Stimulated activated CD4-positive, alpha-beta T cell treated with anti-CD3 and anti-CD28 coated beads, Interleukin-4, amount 100 ng/mL, for 24 hours (primary cell): ENCODE measurements at places on chromosomes 5 and 9.
A peak's percentile ranks its signal among the peaks of the same experiment; 100 is the strongest.

DNA sequence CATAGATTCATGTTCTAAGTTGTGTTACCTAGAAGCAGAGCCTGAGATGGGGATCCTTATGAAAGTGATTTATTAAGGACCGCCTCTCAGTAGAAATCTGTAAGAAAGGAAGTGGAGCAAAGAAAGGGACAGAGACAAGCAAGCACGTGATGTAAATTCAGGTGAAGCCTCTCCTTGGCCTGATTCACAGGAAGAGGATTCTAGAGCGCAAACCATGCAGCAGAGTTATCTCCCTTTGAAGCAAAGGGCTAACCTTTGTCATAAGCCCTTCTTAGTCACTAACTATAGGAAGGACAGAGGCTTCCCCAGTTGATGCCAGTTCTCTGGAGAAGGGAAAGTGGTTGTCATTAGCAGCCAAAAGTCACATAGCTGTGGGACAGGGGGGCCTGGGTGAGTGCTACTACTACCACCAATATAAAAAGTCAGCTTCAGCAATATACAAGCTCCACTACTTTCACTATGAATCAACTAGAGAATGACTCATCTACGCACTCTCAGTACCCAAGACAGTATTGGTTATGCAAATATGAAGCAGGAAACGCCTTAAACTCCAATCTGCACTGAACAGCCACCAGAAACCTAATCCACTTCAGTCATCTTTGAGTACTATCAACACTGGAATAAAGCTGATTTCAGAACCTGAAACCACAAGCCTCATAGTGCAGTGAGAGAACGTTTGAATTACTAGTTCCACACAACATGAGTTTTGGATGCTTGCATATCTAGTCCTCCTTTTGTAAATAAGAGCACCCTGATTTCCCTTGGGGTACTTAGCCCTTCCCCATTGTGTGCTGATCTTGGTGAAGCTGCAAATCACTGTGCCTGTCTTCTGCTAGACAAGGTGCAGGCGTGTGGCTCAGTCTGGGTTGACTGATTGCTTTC is 162.7 kb downstream of the ZNF608 start:
- DNase-seq, result peak; percentile 16

DNA sequence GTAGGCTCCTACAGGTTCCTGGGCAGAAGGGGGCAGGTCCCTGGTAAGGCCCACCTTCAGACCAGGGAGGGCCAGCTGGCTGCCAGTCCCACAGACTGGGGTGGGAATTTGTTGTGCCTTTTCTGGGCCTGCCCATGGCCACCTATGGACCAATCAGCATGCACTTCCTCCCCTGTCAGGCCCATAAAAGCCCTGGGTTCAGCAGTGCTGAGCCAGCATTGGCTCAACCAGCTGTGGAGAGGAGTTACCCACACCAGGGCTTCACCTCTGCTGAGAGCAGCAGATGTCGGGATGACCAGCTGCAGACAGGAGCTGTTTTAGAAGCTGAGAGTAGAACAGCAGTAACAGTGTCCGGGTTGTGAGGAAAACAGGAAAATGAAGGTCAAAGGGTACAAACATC is 373.4 kb upstream of the ACO1 start:
- DNase-seq, result no peak

DNA sequence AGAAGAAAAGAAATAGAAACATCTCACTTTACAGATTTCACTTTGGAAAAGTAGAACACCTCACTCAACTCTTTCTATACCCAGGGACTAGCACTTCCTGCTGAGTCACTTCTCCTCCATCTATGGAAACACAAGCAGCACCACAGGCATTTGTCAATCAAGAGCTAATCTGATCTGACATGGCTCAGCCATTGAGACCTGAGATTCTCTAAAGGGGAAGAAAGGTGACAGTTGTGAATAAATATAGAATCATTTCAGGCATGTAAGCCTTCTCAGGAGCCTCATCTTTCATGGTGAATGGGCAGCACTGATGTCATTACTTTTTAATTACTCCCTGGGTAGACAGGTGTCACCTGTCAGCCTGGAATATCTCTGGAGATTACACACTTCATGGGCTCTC is 559.8 kb downstream of the HINT1 start:
- DNase-seq, result no peak

GRCh38 chr9:87267251-87268070 is 230.2 kb upstream of the DAPK1 start:
- DNase-seq, result no peak

DNA sequence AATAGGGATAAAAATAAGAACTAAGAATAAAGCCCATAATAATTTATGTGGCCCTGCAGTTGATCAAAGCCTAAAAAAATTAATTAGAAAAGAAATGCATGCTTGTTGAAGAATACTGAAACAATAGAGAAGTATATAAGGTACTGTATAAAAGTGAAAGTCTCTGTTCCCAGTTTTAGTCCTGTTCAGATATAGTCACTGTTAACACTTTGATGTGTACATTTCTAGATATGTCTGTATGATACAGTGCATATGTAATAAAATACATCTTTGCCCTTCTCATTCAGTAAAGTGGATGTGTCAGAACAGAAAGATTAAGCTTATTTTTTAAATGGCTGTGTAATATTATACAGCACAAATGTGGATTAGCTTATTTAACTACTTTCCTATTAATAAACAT is 4.1 kb downstream of the C9orf85 start:
- no peak for DNase-seq

GRCh38 chr5:43357067-43357466 is 43.9 kb upstream of the HMGCS1 start:
- no peak for DNase-seq

GRCh38 chr5:9841516-9842170 is 211.5 kb upstream of the TAS2R1 start:
- no peak for DNase-seq

DNA sequence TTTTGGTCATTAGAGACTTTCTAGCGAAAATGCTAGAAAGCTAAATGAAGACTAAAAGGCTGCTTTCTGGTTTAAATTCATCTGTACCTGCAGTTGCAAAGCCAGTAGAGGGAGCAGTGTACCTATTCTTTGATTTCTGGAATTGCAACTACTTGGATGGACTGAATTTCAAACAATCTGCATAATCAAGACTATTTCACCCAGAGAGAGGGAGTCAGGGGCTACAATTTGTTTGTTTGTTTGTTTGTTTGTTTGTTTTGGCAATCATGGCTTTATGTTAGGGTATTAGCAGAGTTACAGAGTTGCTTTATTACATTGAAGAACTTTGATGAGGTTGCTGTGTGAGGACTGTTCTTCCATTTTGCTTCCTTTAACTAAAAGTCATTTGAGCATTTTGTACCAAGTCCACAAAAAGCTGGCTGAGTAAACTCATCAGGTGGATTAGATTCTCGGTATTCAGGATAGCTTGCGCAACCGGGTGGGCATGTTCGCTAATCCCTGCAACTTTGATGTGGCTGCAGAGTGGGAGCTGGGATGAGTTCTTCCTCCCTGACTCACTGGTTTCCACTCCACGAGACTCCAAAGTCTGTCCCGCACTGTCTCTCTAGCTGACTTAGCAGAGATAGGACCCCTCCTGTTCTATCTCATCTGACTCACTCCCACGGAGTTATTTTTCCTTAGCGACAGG is 80.0 kb upstream of the TUT7 start:
- no peak for DNase-seq

GRCh38 chr5:113050721-113051382 is 74.3 kb downstream of the DCP2 start:
- DNase-seq, result peak; percentile 33

- DNase-seq, result no peak
These were observed 3.8 kb downstream of the SMARCA2 start for GRCh38 chr9:2018764-2019558.

DNA sequence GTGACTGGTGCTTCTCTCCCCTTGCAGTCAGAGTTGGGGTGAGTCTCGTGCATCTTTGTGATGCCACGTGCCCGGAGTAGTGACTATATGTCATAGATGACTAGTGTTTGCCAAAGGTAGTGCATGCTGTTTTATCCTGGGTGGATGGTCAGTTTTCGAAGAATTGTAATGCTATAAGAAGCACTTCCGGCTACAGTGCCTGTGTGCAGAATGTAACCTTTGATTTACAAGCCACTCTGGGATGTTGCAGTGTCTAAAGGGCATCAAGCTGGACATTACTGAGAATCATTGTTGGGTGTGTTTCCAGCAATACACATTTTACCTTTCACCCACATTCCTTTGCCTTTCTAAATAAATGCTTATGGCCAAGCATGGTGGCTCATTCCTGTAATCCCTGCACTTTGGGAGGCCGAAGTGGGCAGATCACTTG is 16.7 kb downstream of the MVB12B start:
- DNase-seq, result no peak

GRCh38 chr9:98831696-98832095 is 24.2 kb downstream of the GALNT12 start:
- DNase-seq, result no peak

GRCh38 chr5:146722361-146722779 is 156.2 kb downstream of the PPP2R2B start:
- no peak for DNase-seq

DNA sequence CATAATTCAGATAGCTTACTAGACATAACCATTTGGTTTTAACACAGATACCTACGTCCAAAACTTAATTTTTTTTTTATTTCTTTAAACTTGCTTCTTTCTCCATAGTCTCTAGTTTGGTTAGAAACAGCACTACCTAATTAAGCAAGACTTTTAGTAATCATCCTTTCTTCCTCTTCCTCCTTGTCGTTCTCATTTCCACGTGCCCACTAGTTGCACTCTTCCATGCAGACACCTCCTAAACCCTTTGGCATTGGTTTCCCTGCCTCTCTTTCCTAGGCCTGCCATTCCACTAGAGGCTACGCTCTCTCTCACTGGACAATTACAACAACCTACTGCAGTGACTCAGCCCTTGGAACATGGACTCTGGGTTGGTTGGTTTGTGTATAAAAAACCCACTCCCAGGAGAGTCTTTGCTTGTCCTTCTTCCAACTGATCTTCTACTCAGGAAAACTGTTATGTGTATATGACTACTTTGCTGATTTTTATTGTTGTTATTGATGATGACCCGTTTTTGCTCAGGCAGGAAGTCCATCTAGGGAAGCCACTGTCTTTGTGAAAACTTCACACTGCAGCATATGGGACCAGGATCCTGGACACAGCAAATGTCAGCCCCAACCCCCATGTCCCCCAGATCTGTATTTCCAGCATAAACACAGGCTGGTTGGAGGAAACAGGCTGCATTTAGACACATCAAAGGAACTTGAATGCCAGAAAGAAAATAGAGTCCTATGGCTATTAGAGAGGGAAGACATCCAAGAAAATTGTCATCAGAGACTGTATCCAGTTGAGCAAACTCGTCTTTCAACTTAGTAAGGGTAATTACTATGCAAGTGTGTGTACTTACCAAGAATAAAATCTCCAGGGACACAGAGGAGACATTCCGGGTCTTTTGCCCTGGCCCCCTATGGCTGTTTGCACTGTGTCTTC is 503.2 kb downstream of the GADD45G start:
- no peak for DNase-seq

DNA sequence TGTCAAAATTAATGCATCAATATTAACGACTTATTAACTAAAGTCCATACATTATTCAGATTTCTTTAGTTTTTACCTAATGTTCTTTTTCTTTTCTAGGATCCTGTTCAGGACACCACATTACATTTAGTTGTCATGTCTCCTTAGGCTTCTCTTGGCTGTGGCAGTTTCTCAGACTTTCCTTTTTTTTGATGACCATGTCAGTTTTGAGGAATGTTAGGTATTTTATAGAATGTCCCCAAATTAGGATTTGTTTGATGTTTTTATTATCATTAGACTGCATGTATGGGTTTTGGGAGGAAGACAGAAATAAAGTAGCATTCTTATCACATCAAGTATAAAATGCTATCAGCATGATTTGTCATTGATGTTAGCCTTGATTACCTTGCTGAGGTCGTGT is 32.0 kb downstream of the ZCCHC7 start:
- no peak for DNase-seq

DNA sequence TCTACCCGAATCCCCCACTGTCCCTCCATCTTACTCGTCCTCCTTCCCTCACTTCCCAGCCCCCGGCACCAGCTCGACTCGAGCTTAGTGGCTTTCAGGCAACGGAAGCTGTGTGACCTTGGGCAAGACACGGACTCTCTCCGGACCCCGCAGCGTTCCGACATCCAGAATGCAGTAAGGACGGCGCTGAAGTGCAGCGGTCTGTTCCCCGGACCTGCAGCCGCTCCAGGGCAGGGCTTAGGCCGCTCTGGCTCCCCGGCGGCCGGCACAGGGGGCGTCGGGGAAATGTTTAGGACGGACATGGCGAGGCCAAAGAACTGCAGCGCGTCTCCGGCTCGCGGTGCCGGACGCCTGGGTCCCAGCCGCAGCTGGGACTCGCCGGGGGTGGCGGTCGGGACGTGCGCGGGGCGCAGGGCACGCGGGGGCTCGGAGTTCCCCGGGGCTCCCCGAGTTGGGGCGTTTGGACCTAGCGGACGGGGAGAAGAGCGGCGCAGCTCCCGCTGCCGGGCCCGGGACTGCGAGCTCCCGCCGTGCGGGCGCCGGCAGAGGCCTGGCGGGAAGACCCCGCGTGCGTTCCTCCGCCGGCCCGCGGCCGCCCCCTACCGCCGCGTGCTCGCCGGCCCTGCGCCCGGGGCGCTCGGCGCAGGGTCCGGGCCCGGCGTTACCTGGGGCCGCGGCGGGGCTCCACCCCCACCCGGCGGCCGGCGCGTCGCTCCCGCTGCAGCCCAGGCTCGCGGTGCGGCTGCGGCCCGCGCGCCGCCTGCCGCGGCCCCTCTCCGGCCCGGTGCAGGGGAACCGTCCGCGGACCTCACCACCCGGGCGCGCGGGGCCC is 5.6 kb upstream of the RNF44 start:
- no peak for DNase-seq

- no peak for DNase-seq
These were observed 194.7 kb downstream of the DTWD2 start for GRCh38 chr5:118793652-118794051.

DNA sequence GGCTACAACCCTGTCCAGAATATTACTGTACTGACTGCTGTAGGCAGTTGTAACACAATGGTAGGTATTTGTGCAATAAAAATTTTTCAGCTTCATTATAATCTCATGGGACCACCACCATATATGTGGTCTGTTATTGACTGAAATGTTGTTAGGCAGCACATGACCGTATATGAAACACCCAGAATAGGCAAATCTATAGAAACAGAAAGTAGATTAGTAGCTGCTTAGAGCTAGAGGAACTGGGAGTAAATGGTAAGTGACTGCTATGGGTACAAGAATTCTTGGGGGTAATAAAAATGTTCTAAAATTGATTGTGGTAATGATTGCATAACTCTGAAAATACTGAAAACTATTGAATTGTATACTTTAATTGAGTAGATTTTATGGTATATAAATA is 185.7 kb downstream of the ESM1 start:
- no peak for DNase-seq

GRCh38 chr5:176837707-176838115 is 27.4 kb downstream of the UNC5A start:
- peak; percentile 75 for DNase-seq

GRCh38 chr9:1939466-1939865 is 75.7 kb upstream of the SMARCA2 start:
- no peak for DNase-seq

GRCh38 chr5:143572671-143573070 is 169.2 kb upstream of the NR3C1 start:
- no peak for DNase-seq
